ENCODE measurements at places on chromosomes 3 and 15. TPM values are rescaled to one million over a fixed set of nuclear protein-coding genes. Genes with fewer than 3 reads are reported as not detected.

GOLGA6B gene
- not detected for total RNA-seq

PLXNA1 gene
- 92.8 TPM for total RNA-seq

CD96 gene
- not detected for total RNA-seq

CHRNA3 gene
- total RNA-seq = not detected

FETUB gene
- total RNA-seq = not detected

CRYGS gene
- total RNA-seq = 0.86 TPM

NFKBIZ gene
- total RNA-seq = 53.2 TPM

PROK2 gene
- total RNA-seq = not detected

ESYT3 gene
- not detected for total RNA-seq

SCG5 gene
- 0.37 TPM for total RNA-seq

CPNE9 gene
- not detected for total RNA-seq

BFSP2 gene
- not detected for total RNA-seq

PDZRN3 gene
- total RNA-seq = 5.6 TPM

Measured in HT-29 (cell line).